A172 (cell line): ENCODE measurements at places on chromosomes 11 and 22.

DNA sequence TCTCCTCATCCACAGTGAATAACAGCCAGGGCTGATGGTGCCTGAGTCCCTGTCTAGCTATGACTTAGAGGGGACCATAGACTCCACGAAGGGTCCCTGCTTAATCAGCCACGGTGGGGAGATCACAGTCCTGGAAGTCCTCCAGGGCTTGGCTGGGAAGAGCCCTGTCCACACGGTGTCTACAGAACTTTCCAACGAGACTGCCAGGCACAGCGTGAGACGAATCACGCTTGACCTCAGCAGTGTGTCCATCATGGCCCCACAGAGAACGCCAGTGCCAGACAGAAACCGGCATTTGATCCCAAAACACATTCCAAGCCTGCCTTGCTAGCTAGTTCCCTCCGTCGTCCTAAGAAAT, 143.4 kb downstream of the CRYBB2 start:
- no peak for DNase-seq

- peak; percentile 44 for DNase-seq
These were observed 22.2 kb downstream of the TSKU start for GRCh38 chr11:76805206-76805913.

DNA sequence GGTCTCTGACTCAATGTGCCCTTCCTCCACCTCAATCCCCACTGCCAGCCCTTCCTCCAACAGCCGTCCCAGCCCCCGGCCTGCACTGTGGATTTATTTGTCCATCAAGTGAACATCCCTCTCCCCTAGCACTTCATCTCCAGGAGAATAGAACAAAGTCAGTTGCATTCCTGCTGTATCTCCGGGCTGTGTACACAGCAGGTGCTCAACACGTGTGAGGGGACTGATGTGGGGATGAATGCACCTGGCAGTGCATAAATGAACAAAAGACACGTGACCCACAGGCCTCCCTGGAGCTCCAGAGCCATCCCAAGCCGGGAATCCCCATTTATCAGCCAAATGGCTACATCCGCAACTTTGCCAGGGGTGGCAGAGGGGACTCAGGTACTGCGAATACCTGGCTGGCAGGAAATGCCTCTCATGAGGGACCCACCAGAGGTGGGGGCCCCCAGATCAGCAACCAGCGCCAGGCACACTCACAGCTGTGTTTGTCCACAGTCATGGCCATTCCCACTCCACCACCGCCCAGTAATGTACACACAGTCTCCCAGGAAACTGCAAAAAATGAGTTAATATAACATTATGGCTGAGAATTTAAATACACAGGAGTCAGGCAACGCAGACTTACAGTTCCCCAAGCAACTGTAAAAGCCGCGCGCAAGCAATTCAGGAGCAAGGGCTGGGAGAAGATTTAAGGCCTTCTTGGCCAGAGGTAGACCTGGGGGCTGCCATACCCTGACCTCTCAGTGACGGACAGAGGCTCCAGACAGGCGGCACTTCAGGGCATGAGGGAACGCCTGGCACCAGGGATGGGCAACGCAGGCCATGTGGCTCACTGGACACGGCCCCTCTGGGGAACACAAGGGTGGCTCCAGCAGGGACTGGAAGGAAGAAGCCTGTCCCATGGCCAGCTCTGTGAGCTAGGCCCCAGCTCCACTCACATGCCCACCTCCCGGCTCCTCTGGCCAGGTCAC, 50.3 kb upstream of the TCF20 start:
- no peak for DNase-seq

- no peak for DNase-seq
These were observed 152.0 kb upstream of the TBCEL start for GRCh38 chr11:120871924-120872323.

DNA sequence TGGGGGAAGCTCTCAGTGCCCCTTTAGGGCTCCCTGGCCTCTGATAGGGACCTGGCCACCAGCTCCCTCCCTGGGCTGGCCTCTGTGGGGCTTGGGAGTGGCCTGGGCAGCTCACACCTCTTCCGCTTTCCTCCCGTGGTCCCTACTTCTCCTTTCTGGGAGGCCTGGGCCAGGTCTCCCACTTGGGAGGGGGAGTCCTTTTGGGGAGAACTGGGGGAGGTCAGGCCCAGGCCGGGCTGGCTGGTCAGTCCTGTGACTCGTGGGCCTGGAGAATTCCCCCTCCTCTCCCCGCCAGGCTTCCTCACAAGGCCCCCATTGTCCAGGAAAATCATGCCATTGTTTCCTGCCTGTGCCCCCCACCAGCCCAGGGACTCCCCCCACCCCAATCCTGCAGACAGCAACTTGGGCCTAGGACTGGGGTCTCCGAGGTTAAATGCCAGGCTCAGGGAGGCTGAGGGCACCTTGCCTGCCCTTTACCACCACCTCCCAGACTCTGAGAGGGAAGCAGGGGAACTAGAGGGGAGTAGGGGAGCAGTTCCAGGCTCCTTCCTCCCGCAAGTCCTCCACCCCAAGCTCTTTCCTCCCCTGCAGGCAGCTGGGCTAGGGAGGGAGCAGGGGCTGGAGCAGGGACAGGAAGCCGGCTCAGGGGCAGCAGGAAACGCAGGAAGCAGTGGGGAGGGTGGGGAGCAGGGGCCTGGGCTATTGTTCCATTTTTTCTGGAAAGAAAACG, 2.8 kb downstream of the MAP3K11 start:
- DNase-seq, result no peak

DNA sequence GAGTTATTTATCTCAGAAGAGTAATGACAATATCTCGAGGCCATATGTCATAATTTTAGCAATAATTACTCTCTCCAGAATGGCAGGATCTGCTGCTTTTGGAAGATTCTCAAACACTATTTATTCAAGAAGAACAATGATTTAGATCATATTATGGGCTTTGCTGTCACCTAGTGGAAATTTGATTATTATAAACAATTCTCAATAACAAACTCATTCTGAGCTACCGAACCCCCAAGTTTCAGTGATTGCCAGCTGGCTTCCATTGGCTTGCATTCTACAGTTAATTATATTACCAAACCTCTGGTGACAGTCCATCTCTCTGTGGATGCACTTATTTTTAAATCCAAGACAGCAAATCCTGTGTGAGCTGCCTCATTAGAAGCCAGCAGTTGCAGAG, 27.9 kb upstream of the SLC36A4 start:
- DNase-seq, result peak; percentile 11

- DNase-seq, result no peak
These were observed 389.2 kb downstream of the SOX6 start for GRCh38 chr11:15967166-15967565.

- DNase-seq, result no peak
These were observed 5.1 kb downstream of the ACCS start for GRCh38 chr11:44071157-44071556.

GRCh38 chr22:30309951-30310741, 16.6 kb downstream of the TBC1D10A start:
- DNase-seq, result no peak

DNA sequence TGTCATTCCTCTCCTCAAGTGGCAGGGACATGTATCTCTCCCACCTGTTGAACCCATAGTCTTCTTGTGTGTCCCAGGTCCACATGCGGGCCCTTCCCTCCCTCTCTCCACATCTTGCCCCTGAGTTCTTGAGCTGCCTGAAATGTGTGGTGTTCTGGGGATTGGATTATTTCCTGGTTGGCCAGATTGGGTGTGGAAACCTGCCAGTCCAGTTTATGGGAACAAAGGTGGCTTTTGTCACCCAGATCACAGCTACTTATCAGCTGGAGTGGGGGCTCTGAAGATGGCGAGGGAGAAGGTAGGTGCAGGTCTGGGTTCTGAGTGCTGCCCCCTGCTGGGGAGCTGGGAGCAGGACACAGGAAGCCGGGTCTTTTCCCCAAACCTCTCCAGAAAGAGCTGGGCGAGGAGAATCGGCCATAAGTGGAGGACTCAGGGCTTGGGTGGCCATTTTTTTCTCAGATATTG, 14.2 kb downstream of the DTX4 start:
- DNase-seq, result no peak

GRCh38 chr11:1513326-1514296, 27.0 kb upstream of the MOB2 start:
- DNase-seq, result no peak

- peak; percentile 10 for DNase-seq
These were observed 52.4 kb downstream of the MIAT start for GRCh38 chr22:26709617-26710390.

- no peak for DNase-seq
These were observed 106.4 kb upstream of the SESN3 start for GRCh38 chr11:95337175-95337957.

DNA sequence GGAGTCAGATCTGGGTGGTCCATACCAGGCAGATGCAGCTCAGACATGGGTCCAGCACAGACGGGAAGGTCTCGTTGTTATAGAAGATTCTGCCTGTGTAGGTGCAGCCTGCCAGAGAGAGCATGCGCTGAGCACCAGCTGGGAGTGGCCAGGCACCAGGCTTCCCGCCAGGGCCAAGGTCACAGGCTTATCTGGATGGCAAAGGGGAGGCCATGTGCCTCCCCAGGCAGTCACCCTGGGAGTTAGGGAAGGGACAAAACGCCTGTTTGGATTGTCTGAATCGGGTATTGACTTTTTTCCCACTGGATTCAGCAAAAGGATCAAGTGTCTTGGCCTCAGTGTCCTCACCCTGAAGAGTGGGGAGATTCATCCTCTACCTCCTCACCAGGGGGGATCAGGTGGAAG, 26.5 kb downstream of the PGA5 start:
- DNase-seq, result no peak

GRCh38 chr11:88288560-88288959, 49.0 kb downstream of the CTSC start:
- no peak for DNase-seq

DNA sequence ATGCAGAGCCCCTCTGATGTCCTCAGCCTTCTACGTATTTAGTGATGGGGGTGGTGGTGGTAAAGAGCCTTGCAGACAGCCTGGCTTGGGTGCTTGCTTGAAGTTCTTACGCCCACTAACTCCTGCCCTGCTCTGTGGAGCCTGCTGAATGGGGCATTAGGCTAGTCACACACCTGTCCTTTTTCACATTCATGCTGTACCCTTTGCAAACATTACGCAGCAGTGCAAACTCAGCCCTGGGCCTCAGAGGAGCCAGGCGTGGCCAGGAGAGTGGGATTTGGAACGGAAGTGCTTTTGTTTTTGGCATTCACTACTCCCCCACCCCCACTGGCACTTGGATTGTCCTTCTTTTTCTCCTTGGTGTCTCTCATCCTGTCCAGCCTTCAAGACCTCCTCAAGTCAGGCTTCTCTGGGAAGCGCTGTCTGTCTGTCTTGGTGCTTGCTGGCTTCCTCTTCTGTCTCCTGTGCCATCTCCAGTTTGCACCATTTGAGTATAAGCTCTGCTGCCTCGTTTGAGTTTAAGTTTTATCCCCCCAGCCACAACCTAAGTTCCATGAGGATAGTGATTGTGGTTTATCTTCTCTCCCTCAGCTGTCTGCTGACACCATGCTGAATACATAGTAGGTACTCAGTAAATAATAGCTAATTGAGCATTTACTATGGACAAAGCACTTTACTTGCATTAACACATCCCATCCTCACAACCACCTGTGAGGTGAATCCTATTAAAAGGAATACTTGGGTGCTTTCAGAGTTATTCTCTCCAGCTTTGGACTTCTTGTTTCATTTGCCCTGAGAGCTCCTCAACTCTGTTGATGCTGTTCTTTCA, 26.7 kb downstream of the ZBTB16 start:
- DNase-seq, result no peak

- DNase-seq, result no peak
These were observed 28.4 kb downstream of the TRPC6 start for GRCh38 chr11:101555366-101555765.

DNA sequence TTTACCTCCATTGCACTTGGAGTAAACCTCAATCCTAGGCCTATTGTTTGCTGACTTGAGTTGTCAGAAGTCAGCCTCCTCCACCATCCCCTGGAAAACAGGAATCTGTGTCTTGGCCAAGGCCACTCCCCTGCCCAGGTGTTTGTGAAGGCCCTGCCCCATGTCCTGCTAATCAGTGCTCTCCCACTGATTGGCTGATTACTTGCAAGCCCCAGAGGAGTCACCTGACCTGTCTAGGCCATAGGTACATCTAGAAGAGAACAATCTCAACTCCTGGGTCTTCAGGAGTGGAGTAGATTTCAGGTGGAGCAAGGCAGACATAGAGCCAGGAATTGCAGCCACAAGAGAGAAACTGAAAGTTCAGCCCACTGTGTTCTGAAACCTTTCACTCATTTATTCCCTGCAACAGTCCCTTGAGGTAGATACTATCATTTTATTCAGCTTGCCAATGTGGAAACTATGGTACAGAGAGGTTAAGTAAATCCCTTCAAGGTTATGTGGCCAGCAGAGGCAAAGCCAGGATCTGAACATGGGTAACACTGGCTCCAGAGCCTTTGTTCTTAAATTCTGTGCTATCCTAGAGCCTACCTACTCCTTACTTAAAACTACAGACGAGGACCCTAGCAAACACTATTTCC, 10.4 kb downstream of the OAF start:
- DNase-seq, result no peak

GRCh38 chr22:43246188-43246587, 59.3 kb upstream of the TTLL12 start:
- no peak for DNase-seq

- DNase-seq, result no peak
These were observed 5.1 kb upstream of the KRTAP5-9 start for GRCh38 chr11:71542879-71543777.

DNA sequence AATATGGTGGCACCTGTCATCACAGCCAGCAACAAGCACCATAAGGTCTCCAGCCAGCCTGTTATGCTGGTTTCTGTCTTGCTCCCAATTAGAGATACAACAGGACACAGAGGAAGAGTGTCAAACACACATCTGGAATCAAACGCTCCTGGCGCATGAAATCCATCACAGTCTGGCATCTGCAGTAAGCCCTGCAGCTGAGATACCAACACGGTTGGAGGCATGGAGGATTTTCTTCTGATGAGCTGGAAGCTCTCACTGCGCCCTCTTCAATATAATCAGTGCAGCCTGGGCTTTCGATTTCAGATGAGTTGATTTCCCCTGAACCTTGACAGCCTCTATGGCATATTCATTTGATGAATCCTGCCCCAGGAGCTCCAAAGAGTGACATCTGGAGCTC, 27.8 kb upstream of the CARS1 start:
- DNase-seq, result no peak

DNA sequence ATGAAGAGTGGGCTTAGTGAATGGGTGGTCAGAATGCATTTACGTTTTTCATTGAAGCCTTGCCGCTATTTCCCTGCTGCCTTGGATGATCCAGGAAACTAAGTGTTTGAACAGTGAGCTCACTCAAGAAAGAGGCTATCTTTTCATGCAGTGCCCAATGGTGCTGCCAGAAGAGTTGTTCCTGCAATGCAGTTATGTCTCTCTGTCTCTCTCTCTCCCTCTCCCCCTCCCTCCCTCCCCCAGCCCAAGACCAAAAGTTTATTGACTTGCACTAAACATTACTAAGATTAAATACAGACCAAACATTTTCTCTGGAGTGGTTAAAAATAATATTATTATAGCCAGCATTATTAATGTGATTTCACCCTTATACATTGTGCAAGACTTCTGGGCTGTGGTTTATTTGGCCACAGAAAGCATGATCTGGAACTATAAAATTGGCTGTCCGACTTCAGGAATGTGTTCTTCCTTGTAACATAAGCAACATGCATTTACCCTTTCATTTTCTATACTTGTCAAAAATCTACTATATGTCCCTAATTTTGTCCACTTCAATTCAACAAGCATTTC, 6.6 kb upstream of the FUT4 start:
- no peak for DNase-seq
